Stimulated activated CD4-positive, alpha-beta T cell treated with anti-CD3 and anti-CD28 coated beads, Interleukin-12 subunit alpha, Interleukin-12 subunit beta, amount 100 ng/mL, for 48 hours (primary cell): ENCODE measurements at places on chromosomes 1 and 21.

DNA sequence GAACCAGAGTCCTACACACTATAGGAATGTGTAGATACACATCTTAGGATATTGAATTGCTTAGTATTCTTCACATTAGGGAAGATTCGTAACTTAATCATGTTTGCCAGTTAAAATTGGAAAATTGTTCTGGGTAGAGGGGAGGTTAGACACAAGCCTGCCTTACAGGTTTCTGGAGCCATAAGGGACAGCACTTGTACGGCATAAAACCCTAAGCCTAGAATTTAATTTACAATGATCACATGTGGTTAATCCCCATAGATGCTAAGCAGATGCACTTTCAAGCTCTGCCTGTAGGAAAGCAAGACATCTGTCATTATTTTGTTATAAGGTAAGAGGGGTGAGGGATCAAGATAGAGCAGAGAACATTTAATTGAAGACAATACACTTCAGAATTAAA, 820.7 kb downstream of the NCAM2 start:
- no peak for DNase-seq

DNA sequence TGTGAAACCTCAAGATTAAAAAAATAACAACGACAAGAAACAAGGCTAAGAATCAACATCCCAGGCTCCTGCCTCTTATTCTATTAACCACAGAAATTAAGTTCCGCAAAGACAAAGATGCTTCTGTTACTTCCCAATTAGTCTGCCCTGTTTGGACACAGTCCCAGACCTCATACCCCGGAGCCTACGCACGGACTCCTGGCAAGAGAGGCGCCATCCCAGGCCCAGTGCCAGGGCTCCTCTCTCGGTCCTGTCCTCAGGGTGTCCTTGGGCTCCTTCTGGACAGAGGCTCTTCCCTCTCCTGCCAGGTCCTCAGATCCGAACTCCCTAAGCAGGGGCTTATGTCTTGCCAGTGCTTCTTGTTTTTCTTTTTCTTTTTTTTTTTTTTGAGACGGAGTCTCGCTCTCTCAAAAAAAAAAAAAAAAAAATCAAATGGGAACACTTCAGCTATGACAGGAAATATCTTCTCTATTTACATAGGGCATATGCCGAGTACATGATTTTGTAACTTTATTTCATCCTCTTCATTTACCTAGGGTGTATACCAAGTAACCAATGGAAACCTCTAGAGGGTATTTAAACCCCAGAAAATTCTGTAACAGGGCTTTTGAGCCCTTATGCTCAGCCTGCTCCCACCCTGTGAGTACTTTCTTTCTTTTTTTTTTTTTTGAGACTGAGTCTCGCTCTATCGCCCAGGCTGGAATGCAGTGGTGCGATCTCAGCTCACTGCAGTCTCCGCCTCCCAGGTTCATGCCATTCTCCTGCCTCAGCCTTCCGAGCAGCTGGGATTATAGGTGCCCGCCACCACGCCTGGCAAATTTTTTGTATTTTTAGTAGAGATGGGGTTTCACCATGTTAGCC, 11.7 kb upstream of the ENO1 start:
- no peak for DNase-seq

DNA sequence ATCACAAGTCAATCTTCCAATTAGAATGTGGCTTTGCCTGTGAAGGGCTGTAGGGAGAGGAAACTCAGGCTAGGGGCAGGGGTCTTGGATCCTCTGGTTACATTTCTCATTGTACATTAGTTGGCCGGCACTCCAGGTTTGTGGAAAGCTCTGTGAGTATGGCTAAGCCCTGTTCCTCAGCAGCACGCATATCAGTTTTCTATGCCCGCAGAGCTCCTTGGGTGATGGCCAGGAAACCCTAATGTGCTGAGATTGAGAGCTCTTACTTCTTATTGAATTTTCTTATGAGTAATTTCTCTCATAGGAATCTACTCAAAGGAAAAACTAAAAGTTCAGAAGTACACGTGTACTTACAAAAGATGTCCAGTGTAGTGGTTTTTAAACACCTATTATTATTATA, 30.7 kb upstream of the STMN1 start:
- no peak for DNase-seq

DNA sequence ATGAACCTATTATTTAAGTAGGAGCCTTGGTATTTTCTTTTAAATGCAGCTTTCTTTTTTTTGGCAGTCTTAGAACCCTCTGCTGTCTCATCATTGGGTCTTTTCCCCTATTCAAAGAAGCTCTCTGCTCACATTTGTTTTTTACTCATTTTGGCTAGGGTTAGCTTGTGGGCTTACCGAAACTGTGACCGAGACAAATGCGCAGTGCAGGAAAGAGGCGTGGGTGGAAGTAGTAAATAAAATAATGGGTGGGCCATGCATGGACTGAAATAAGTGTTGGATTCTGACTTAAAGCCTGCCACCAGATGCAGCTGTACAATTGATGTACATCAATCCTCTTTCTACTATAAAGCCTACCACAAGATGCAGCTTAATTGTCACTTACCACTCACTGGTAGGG, 14.7 kb downstream of the XPR1 start:
- DNase-seq = no peak

DNA sequence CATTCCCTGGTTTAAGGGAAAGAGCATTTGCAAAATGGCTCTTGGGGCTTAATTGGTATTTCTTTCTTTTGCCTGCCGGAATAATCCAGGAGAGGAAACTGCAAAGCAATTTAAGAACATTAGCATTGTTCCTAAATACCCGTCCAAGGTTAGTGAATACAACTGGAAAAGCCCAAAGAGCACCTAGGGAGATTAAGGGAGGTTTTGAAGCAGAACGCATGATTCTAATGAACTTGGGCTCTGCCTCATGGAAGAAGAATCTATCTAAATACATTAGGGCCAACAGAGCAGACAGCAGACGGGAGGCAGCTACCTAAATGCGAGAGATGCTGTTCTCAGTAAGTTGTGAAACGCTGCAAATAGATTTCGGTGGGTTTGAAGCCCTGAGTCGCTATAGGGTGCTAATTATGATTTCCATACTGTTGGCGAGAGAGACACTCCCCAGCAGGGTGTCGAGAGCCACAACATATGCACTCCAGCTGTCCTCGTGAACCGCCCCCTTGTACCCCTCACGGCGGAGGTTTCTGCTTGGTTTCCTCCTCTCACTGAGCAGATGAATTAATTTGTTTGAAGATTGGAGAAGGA, 326.7 kb upstream of the CAMK1G start:
- no peak for DNase-seq

- DNase-seq = no peak
Observed at GRCh38 chr1:150118716-150119115, 31.0 kb upstream of the PLEKHO1 start.

- DNase-seq = no peak
Observed at GRCh38 chr1:221806984-221807383, 65.1 kb upstream of the DUSP10 start.

DNA sequence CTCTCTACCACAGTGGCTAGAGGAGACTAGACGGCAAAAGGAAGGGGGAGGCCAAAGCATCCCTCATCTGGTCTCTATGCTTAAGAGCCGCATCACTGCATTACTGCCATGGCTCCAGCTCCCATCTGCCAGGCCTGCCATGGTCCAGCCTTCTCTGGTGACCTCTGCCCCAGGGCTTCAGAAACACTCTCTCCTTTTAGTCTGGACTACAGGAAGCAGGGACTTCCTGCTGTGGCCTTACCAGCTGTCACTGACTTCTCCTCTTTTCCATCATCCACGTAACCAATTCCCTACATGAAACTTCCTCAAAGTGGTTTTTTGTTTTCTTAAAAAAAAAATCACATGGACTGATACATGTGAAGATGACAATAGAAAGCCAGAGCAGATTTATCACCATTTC, 323.1 kb upstream of the NFIA start:
- DNase-seq = no peak

DNA sequence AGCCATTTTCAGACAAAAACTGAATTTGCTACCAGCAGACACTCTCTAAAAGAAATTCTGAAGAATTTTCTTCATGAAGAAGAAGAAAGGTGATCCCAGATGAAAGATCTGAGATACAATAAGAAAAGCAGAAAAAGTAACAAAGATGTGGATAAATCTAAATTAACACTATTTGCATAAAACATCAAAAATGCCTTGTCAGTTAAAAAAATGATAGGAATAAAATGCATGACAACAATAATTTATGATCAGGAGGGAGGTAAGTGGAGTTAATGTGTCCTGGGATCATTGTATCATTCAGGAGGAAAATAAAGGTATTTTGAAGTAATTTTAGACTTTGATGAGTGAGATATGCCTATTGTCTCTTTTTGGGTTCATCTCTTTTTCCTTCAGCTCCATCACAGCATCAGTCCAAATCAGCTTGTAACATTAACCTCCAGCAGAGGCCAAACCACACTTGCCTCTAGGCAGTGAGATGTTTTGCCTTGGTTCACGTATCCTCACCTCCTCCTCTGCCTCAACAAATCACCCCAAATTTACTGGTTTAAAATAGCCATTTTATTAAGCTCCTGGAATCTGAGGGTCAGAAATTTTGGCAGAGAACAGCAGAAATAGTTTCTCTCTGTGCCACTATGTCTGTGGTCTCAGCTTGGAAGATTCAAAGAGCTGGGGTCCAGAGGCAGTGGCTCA, 76.9 kb upstream of the HIVEP3 start:
- no peak for DNase-seq

DNA sequence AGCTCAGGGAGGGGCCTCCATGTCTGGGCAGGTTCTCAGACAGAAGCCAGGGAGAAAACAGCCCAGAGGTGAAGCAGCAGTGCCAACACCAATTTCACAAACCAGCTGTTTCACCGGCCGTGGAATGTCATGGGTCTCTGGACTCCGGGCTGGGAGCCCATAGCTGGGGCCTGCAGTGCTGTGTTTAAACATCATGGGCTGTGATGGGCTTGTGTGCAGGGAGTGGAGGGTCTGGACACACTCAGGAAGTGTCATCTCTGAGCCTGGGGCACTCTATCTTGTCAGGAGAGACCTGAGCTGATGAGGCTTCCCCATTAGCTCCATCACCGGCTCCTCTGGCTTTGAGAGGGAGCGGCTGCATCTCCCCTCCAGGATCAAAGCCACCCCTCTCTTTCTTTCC, 173.6 kb upstream of the IGSF21 start:
- DNase-seq = no peak

DNA sequence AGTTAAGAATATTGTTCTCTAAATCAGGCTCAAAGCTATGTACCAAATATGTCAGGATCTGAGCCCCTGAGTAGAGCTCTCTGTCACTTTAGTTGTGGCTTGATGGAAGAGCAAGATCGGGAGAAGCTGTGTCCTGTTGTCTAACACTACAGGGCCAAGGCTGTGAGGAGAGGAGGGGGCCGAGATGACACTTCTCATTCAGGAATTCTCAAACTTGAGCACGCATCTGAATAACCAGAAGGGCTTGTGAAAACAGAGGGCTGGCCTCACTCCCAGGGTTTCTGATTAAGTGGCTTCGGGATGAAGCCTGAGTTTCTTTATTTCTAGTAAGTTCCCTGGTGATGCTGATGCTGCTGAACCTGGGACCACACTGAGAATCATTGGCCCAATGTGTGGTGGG, 209.2 kb upstream of the DAB1 start:
- DNase-seq = no peak

DNA sequence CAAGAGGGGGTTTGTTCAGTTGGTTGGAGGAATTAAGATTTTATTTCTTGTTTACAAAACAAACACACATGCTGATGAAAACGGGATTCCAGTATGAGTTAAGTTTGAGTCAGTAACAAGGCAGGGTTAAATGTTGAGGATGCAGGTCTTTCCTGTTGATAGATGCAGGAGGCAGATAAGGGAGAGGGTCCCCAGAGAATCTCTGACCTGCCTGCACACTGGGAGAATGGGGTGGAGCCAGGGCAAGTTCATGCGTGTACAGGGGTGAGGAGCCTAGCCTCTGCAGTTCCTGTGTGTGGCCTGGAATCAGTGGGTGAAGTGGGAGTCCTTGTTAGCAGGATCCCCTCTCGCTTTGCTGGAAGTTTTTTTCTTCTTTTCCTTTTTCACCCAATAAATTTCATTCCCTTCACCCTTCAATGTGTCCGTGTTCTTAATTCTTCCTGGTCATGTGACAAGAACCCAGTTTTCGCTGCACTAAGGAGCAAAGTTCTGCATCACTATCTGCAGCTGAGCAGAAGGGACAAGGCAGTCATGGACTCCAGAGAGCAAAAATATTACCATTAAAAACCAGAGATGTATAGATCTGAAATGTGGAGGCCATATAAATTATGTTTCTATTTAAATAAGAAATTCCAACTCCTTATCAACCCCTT, 69.9 kb upstream of the MARK1 start:
- DNase-seq = no peak

GRCh38 chr1:17282836-17283235, 25.2 kb upstream of the PADI4 start:
- no peak for DNase-seq

DNA sequence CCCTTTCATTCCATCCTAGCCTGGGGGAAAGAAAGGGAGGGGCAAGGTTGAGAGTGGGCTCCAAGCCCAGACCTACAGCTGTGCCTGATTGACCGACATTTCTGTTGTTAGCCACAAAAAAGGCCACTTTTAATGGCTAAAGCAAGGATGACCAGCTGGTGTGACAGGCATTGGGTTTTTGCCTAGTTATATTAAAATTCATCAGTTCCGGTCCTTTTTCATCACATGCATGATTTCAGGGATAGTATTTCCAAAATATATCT, 192.3 kb downstream of the ZNF326 start:
- no peak for DNase-seq

DNA sequence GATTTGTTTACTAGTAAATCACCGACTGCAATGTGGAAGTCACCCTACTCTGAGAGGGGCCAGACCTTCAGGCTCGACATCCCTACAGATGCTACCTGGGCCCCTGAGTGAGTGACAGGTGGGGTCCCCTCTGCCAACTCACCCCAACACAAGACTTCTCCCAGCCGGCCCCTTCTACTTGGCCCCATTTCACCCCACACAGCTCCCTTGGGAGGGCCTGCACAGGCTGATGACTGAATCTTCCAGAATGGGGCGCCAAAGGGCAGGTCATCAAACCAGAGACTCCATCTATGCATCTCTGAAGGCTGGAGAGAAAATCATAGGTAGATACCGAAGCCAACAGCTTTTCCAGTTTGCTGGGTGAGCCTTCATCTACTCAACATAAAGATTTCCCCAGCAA, 9.4 kb upstream of the S100A8 start:
- no peak for DNase-seq

DNA sequence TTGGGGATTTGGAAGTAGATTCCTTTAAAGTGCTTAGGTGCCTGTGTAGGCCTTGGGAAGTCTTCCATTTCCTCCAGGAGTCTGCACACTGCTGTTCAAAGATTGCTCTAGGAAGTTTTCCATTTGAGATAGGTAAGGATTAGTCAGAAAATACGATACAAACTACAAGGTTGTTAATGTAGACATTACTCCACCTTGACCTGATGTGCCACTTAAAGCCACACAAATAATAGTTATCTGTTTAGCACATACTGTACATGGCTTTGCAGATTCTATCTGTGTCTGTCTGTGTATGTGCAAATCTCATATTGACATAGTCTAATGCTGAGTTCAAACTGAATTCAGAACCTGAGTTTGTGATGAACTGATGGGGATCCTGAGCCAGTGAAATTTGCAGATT, 118.4 kb downstream of the RHOU start:
- no peak for DNase-seq

- no peak for DNase-seq
Observed at GRCh38 chr21:41246808-41247207, 69.8 kb upstream of the FAM3B start.
